ENCODE measurements at places on chromosomes 2 and 18.

- DNase-seq = no peak
Observed at GRCh38 chr2:157894694-157895435, 18.7 kb upstream of the ACVR1 start.

GRCh38 chr2:96143848-96144480 lies 1.3 kb downstream of the DUSP2 start:
- DNase-seq = peak; percentile 48

GRCh38 chr2:9415516-9416169 lies 7.7 kb downstream of the ITGB1BP1 start:
- DNase-seq = no peak

GRCh38 chr2:86275384-86275799 lies 62.0 kb downstream of the REEP1 start:
- no peak for DNase-seq

DNA sequence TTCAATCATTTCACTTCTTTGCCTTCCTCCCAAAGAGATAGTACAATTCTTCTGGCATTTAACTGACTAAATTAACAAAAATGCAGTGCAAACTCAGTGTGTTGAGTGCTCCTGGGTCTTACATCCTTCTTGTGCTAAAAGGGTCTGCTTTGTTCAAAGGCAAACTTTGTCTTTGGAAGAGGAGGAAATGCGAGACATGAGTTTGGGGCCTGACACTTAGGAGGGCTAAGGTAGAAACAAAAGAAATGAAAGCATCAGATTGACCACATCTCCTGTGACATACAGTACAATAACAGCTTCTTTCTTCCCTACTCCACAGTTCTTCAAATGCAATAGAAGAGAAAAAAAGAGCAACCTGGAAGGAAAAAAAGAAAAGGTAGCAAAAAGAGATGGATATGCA lies 161.7 kb downstream of the CNTNAP5 start:
- no peak for DNase-seq

DNA sequence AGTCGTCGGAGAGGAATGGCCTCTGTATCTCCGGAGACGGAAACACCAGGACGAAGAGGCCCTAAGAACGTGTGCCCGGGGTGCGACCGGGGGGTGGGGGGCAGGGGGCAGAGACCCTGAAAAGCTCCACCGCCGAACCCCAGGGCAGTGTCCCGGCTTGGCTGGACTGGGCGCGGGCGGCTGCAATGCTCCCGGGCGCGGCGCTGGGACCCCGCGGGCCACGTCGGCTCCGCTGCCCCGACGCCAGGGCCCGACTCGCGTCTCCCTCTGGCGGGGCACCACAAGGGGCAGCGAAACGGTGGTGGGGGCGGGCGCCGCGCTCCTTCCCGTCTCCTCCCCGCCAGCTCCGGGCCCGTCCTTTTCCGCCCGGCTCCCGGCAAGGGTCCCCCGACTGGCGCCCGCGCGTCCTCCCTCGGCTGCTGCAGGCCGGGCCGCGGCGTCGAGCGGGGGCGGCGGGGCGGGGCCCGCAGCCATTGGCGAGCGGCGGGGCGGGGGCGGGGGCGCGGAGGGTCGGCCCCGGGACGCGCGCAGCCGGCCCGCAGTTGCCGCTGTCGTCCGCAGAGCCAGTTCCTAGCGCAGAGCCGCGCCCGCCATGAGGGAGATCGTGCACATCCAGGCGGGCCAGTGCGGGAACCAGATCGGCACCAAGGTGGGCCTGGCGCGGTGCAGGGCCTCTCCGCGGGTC lies at the start of gene TUBB6:
TUBB6 (plus strand) TSS at position 541 of the 685 bp plus-strand sequence; CDS start at position 593, 52 bp downstream.
- no peak for DNase-seq

- no peak for DNase-seq
Observed at GRCh38 chr2:124269348-124269747, 244.3 kb downstream of the CNTNAP5 start.

DNA sequence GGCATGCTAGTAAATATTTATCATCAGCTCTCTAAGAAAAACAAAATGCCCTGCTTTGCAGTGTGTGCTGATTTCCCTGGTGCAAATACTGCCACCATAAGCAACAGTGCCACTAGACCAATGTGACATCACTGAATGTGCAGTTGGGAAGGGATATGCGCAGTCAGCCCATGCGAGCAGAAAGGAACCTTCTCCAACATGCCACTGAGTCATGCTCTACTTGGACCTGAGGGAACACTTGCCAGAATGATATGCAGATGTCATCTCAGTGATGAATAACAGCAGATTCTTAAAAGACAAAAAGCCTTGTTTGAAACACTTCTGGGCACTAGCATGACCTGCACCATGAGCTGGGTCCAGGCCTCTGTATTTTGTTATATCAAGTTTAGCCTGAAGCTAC lies 55.3 kb upstream of the REL start:
- DNase-seq = no peak

- peak; percentile 99 for DNase-seq
Observed at GRCh38 chr2:231707927-231708772, at the start of gene PTMA. Gene PTMA (plus strand): TSS chr2:231708525. CDS start chr2:231708707, 182 bp downstream.

DNA sequence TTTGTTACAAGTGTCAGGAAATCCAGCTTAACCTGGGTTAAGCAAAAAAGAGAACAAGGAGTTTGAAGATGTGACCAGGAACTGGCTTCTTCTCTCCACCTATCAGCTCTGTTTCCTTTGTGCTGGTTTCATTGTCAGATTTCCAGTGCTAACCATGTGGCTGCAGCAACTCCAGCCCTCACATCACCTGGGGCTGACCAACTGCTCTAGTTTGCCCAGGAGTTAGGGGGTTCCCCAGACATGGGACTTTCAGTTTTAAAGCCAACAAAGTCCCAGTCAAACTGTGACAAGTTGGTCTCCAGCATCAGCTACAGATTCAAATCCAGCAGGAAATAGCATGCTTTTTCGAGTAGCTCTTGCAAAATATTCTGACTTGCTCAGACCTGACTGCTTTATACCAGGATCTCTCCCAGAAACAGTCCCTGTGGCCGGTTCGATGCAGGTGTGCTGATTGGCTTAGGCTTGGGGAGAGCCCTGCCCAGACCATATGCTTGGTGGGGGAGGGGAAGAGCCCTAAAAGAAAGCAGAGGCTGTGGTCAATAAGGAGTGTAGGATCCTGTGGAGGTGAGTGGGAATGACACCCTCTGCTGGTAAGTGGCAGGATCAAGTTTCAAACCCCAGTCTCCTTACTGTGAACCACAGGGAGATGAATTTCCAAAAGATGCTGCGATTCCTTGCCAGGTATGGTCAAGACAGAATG lies 49.5 kb downstream of the KCNE4 start:
- no peak for DNase-seq

- no peak for DNase-seq
Observed at GRCh38 chr2:152472481-152472887, 137.5 kb downstream of the FMNL2 start.

GRCh38 chr2:100784681-100785080 lies 35.3 kb upstream of the NPAS2 start:
- no peak for DNase-seq

DNA sequence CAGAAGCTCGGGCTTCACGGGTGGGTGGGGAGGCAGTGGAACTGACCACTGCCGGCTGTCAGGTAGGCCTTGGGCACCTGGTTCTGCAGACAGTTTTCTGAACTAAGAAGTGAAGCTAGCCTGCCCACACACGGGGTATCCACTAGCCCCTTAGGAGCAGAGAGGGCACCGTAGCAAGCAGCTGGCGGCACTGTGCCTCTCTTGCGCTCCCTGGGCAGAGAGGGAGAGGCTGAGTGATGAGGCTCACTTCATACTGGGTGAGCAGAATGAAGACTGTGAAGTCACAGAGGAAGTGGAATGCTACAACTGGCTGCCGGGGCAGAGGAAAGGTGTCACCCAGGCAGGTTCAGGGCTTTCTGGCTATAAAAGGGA lies 753 bp downstream of the ITPRIPL1 start:
- DNase-seq = peak; percentile 73

GRCh38 chr2:204948822-204949221 lies 403.5 kb downstream of the PARD3B start:
- no peak for DNase-seq

DNA sequence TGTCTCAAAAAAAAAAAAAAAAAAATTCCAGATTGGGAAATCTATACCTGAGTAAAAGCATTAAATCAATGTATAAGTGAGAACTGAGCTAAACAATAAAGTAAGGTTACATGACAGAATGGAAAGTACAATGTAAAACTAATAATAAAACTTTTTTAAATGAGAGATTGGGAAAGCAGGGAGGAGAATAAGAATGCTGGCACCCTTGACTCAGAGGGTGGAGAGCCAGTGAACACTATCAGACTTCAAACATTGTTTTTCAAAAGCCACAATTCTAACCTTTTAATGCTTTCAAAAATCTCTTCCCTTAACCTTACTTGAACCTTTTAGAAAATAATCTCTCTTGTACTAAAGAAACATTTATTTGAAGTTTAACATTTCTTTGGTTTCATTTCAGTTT lies 63.5 kb downstream of the TBC1D8 start:
- no peak for DNase-seq

DNA sequence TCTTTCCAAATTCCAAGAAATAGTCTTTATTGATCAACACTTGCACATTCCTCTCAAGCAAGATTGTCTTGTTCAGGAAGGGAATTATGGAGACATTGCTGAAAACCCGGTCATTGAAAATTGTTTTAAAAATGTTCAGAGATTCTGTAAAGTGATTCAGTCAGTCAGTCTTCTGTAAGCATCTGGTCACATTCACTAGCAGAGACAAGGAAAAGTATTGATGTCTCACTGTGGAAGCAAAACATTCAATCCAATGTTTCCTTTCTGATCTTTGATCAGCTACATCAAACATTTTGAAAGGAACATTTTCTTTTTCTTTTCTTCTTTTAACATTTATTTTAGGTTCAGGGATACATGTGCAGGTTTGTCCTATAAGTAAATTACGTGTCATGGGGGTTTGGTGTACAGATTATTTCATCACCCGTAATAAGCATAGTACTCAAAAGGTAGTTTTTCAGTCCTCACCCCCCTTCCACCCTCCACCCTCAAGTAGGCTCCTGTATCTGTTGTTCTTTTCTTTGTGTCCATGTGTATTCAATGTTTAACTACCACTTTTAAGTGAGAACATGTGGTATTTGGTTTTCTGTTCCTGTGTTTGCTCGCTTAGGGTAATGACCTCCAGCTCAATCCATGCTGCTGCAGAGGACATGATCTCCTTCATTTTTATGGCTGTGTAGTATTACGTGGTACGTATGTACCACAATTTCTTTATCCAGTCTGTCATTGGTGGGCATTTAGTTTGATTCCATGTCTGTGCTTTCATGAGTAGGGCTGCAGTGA lies 61.2 kb downstream of the CTNNA2 start:
- DNase-seq = no peak

- no peak for DNase-seq
Observed at GRCh38 chr2:223460209-223460608, 142.0 kb downstream of the SCG2 start.

GRCh38 chr2:26982102-26982742 lies 11.8 kb downstream of the MAPRE3 start:
- no peak for DNase-seq

GRCh38 chr2:122530814-122531213 lies 775.4 kb downstream of the TSN start:
- DNase-seq = no peak

- DNase-seq = no peak
Observed at GRCh38 chr2:178418426-178418825, 32.5 kb downstream of the PRKRA start.

DNA sequence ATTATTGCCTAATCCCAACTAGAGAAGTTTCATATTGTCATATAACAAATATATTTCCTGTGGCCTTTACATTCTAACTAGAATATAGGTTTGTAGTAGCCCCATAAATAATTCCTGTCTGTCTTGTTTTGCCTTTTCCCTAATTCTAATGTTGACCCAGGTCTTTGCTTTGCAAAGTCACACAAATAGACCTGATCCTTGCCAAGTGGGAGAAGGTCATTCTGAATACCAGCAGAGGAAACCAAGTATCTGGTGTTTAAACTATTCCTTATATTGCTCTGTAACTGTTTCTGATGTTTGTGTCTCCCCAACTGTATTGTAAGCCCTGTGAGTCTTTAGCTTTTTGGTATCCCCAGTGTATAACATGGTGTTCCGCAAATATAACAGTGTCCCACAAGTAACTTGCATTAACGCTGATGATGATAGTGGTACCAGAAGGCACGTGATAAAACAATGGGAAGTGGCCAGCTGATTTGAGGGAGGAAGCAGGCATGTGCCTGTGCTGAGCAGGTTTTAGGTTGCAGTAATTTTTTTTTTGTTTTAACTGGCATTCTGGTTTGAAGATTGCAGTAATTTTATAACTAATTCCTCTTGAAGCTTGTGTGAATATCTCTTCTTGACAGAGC lies 11.1 kb downstream of the HADHB start:
- no peak for DNase-seq

GRCh38 chr2:31191931-31192330 lies 25.4 kb downstream of the CAPN14 start:
- DNase-seq = no peak

- DNase-seq = no peak
Observed at GRCh38 chr18:25033747-25034471, 318.1 kb downstream of the ZNF521 start.

GRCh38 chr18:67508146-67508545 lies 8.4 kb downstream of the DSEL start:
- DNase-seq = no peak

DNA sequence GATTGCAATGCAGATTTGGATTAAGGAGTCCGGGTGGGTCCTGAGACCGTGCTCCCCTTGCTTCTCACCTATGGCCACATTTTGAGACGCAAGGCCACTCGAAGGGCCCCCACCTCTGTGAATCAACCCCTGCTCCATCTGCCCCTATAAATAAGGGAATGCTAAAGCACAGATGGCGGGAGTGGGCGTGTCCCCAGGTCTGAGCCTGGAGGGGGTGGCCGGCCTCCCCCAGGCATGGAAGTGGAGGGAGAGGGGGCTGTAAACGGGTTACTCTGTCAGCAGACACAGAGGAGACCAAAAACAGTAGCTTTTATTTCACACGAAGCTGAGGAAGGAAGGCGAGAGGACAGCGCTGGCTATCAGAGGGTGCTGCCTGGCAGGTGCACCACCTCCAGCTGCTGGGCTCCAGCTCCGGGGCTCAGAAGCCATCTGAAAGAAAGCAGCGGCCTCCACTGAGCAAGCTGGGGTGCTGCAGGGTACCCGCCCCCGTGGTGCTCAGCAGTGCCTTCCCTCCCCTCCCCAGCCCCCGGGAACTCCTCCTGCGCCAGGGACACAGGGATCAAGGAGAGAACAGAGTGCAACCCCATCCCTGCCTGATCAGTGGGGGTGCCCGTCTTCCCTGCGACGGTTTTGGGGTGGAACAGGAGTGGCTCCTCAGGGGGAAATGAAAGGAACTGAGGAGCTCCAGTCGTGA lies 56.7 kb upstream of the RAB6C start:
- DNase-seq = no peak

GRCh38 chr2:200765139-200765951 lies 46.4 kb upstream of the BZW1 start:
- no peak for DNase-seq

GRCh38 chr2:15939556-15939853 lies 845 bp upstream of the MYCN start:
- DNase-seq = no peak

GRCh38 chr2:29703336-29703735 lies 218.1 kb downstream of the ALK start:
- no peak for DNase-seq

- DNase-seq = no peak
Observed at GRCh38 chr2:206079699-206080465, 6.1 kb downstream of the INO80D start.

DNA sequence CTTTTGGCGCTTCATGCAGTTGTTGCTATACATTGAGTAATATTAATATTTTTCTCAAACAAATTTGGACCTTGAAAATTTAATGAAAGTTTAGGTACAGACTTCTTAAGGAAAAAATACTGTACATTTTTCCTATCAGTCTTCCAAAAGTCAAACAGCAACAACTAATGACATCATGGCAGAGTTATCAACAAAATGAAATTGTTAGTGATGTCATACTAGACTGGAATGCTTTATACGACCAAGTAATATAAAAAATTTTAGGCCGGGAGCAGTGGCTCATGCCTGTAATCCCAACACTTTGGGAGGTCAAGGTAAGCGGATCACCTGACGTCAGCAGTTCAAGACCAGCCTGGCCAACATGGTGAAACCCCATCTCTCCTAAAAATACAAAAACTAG lies 12.0 kb upstream of the STPG4 start:
- DNase-seq = no peak

Measured in CD4-positive, alpha-beta T cell (primary cell).